ENCODE measurements at places on chromosomes 7 and 10.

- H3K4me1 ChIP-seq, result peaks cover 5% of the 10 kb centered on the region
- H3K36me3 ChIP-seq, result no peaks in the 10 kb centered on the region
- H3K27me3 ChIP-seq, result no peaks in the 10 kb centered on the region
Observed at GRCh38 chr7:102836191-102836919, 76.4 kb upstream of the LRRC17 start.

- H3K36me3 ChIP-seq, result no peaks in the 10 kb centered on the region
- peaks cover 5% of the 10 kb centered on the region for H3K27me3 ChIP-seq
Observed at GRCh38 chr7:26006426-26006825, 145.6 kb upstream of the NFE2L3 start.

GRCh38 chr7:155489158-155489840, 31.4 kb downstream of the EN2 start:
- peaks cover 4% of the 10 kb centered on the region for H3K27me3 ChIP-seq
- peaks cover 18% of the 10 kb centered on the region for H3K4me1 ChIP-seq
- H3K36me3 ChIP-seq, result no peaks in the 10 kb centered on the region
- DNase-seq, result no peak
- no peak overlapping the region for H3K4me3 ChIP-seq

DNA sequence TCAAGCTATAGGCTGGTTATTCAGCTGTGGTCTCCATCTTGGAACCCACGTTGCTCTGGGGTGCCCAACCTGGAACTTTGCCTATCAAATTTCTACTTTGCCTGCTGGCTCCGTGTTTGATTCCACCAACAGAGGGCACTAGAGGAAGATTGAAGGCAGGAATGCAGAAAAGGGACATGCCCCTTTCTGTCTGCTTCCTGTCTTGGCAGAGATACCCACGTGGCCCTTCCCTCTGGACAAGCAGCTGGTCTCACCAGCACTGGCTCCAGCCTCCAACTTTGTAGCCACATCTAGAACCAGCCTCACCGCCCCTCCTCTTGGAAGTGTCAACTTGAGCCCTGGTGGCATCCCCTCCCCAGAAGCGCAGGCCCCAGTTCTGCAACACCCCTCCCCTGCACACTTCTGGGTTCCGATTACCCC, 52.1 kb upstream of the ZNF438 start:
- DNase-seq, result peak; percentile 38
- H3K36me3 ChIP-seq, result no peaks in the 10 kb centered on the region
- no peak overlapping the region for H3K4me3 ChIP-seq
- H3K27me3 ChIP-seq, result no peaks in the 10 kb centered on the region
- H3K4me1 ChIP-seq, result no peaks in the 10 kb centered on the region
- no peak overlapping the region for H3K27ac ChIP-seq

DNA sequence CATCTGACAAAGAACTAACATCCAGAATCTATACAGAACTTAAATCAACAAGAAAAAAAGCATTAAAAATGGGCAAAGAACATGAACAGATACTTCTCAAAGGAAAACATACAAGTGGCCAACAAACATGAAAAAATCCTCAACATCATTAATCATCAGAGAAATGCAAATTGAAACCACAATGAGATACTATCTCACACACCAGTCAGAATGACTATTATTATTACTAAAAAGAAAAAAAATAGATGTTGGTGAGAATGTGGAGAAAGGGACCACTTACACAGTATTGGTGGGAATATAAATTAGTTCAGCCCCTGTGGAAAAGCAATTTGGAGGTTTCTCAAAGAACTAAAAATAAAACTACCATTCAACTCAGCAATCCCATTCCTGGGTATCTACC, 89.1 kb upstream of the ADO start:
- H3K4me1 ChIP-seq, result no peaks in the 10 kb centered on the region
- peaks cover 2% of the 10 kb centered on the region for H3K27me3 ChIP-seq
- H3K4me3 ChIP-seq, result no peak overlapping the region
- DNase-seq, result no peak
- H3K36me3 ChIP-seq, result no peaks in the 10 kb centered on the region

DNA sequence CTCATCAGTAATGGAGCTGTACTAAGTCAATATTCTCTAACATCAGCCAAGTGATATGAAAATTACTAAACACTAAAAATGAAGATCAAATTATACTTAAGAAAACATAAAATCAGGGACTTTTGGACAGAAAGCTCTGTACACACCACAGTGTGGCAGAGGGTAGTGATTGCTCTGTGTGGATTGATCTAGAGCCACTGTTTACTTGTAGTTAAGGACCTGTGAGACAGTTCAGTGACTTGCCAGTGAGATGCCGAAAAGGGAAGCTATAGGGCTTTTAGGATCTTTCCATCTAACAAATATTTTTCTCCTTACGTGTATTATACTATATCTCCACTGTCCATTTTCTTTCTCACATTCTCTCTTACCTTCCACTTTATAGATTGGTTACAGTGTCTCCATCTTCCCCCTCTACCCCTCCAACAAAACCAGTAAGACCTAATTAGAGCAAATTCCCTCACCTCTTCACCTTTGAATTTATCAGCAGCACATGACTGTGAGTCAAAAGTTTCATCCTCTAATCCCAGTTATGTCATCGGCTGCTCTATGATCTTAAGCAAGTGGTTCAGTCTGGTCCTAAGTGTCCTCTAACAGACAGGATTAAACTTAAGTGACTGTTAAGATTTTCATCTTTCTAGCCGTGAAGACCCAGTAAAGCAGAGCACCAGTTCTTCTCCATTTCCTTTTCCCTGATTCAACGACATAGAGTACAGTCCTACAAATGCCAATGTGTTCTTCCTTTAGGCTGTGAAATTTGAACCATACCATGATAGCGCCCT, 6.9 kb downstream of the PIK3CG start:
- peaks cover 47% of the 10 kb centered on the region for H3K4me1 ChIP-seq
- H3K27ac ChIP-seq, result no peak overlapping the region
- DNase-seq, result no peak
- peaks cover 60% of the 10 kb centered on the region for H3K36me3 ChIP-seq

DNA sequence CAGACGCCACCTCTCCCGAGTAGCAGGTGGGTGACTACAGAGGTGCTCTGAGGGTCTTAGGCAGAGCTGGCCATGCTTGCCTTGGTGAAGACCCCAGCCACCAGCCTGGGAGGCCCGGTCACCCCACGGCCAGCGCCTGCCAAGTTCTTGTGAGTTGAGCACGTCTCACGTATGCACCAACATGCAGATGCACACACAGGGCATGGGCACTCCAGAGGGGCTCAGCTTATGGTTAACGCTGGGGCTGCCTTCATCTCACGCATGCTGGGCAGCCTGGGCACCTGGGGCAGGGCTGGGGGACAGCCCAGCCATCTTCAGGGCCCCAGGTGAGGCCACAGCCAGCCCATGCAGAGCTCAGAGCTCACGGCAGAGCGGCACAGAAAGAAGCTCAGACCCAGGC, 41.0 kb downstream of the PTPRN2 start:
- H3K36me3 ChIP-seq, result no peaks in the 10 kb centered on the region
- DNase-seq, result no peak
- H3K4me1 ChIP-seq, result no peaks in the 10 kb centered on the region
- no peaks in the 10 kb centered on the region for H3K27me3 ChIP-seq
- H3K27ac ChIP-seq, result no peak overlapping the region

- H3K36me3 ChIP-seq, result no peaks in the 10 kb centered on the region
- no peak overlapping the region for H3K27ac ChIP-seq
- no peaks in the 10 kb centered on the region for H3K4me1 ChIP-seq
Observed at GRCh38 chr7:48363174-48363573, 191.9 kb downstream of the ABCA13 start.

DNA sequence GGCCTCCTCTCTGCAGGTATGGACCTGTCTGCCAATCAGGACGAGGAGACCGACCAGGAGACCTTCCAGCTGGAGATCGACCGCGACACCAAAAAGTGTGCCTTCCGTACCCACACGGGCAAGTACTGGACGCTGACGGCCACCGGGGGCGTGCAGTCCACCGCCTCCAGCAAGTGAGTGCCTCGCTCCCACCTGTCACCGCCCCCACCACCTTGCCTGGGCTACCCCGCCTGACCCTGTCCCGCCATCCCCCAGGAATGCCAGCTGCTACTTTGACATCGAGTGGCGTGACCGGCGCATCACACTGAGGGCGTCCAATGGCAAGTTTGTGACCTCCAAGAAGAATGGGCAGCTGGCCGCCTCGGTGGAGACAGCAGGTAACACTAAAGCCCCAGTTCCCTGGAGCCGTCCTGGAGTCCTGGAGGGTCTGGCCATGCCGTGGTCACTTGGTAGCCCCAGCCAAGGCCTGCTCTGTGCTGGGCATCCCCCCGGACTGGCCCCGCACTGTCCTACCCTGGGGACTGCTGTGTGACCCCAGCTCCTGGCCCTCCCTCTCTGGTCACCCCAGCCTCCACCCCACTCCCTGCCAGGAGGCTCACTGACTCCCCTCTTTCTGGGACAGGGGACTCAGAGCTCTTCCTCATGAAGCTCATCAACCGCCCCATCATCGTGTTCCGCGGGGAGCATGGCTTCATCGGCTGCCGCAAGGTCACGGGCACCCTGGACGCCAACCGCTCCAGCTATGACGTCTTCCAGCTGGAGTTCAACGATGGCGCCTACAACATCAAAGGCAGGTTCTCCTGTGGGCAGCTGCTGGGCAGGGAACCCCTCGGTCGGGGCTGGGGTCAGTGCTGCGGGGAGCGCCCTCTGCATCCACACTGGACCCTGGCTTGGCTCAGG, 178.0 kb downstream of the RNF216 start:
- H3K36me3 ChIP-seq, result no peaks in the 10 kb centered on the region
- DNase-seq, result no peak
- no peaks in the 10 kb centered on the region for H3K27me3 ChIP-seq
- H3K4me1 ChIP-seq, result no peaks in the 10 kb centered on the region
- no peak overlapping the region for H3K4me3 ChIP-seq
- no peak overlapping the region for H3K27ac ChIP-seq

- H3K27ac ChIP-seq, result no peak overlapping the region
- H3K4me3 ChIP-seq, result no peak overlapping the region
- DNase-seq, result no peak
- peaks cover 3% of the 10 kb centered on the region for H3K4me1 ChIP-seq
- no peaks in the 10 kb centered on the region for H3K36me3 ChIP-seq
Observed at GRCh38 chr7:42893346-42894240, 18.3 kb downstream of the C7orf25 start.

- H3K4me3 ChIP-seq, result no peak overlapping the region
- DNase-seq, result no peak
- H3K4me1 ChIP-seq, result no peaks in the 10 kb centered on the region
- H3K27me3 ChIP-seq, result no peaks in the 10 kb centered on the region
- H3K27ac ChIP-seq, result no peak overlapping the region
Observed at GRCh38 chr10:712089-712488, 22.6 kb upstream of the DIP2C start.
